ENCODE measurements at places on chromosomes 6 and 20. TPM values are rescaled to one million over a fixed set of nuclear protein-coding genes. Genes with fewer than 3 reads are reported as not detected.

Gene MMP24
- 63.9 TPM for total RNA-seq

Gene CBLN4
- total RNA-seq: not detected

Gene TMEM200A
- total RNA-seq: 4.9 TPM

Gene PBOV1
- not detected for total RNA-seq

Gene PSMA7
- 420 TPM for total RNA-seq

Gene HFE
- total RNA-seq: 12.9 TPM

Gene GATA5
- total RNA-seq: not detected

Gene TMEM244
- total RNA-seq: not detected

Gene ME1
- total RNA-seq: 14.3 TPM

Gene KIAA0408
- 0.98 TPM for total RNA-seq

Gene GTSF1L
- not detected for total RNA-seq

Gene PRR18
- under 0.01 TPM for total RNA-seq

Gene RIPPLY2
- total RNA-seq: not detected

Gene CD24
- 1,378 TPM for total RNA-seq

Gene SLC52A3
- not detected for total RNA-seq

Gene TCP11
- total RNA-seq: 0.16 TPM

Gene SLC17A2
- total RNA-seq: not detected

Gene FUT9
- total RNA-seq: 0.33 TPM

Gene PPP1R14C
- 11.9 TPM for total RNA-seq

Gene OTOR
- not detected for total RNA-seq

Gene SAPCD1
- 5.7 TPM for total RNA-seq

Gene WFDC8
- not detected for total RNA-seq

Gene SMOC2
- not detected for total RNA-seq

Gene GGTLC1
- total RNA-seq: not detected

Gene NKX2-4
- not detected for total RNA-seq

Gene ACTL10
- total RNA-seq: 1.5 TPM

Gene IL17F
- total RNA-seq: not detected

Gene TBXT
- total RNA-seq: not detected

Gene SMLR1
- total RNA-seq: not detected

Gene WFDC5
- total RNA-seq: not detected

Gene REV3L
- total RNA-seq: 10.1 TPM

Gene PRL
- not detected for total RNA-seq

Gene COL9A3
- 7.9 TPM for total RNA-seq

Gene CCN6
- total RNA-seq: not detected

Gene HLA-DPA1
- 6.5 TPM for total RNA-seq

Gene SOX4
- total RNA-seq: 31.0 TPM

Gene CAGE1
- total RNA-seq: not detected

Gene SUMO4
- not detected for total RNA-seq

Gene SLC22A23
- total RNA-seq: 1.5 TPM

Gene ULBP2
- total RNA-seq: 6.4 TPM

Gene FAM83D
- 76.1 TPM for total RNA-seq

Gene SYCP2L
- 0.38 TPM for total RNA-seq

Gene CSE1L
- total RNA-seq: 133 TPM

Gene ZNF334
- total RNA-seq: 1.1 TPM
